Effector memory CD4-positive, alpha-beta T cell (primary cell): ENCODE measurements at places on chromosomes 2 and 18.

GRCh38 chr2:71066856-71067255 lies 1.6 kb upstream of the NAGK start:
- DNase-seq: no peak

- no peak for DNase-seq
Measured at GRCh38 chr2:137223722-137224121, 458.4 kb downstream of the THSD7B start.

- no peak for DNase-seq
Measured at GRCh38 chr18:10856132-10856531, 293.2 kb downstream of the PIEZO2 start.

DNA sequence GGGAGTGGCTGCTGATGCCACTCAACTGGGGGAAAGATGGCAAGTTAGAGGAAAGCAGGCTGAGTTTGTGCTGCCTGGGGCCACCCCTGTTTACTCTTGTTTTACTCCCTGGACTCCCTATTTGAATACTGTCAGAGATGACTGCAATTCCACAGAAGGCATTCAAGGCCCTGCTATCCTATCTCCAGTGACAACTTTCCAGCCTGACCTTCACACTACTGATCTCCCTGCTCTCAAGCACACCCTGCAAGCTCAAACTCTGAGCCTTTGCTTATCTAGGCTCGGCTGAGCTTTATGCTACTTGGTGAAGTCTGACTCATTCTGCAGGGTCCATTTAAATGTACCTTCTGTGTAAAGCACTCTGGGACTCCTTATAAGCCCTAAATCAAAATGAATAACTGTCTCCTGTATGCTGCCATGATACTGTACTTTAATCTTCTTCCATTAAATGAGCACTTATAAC lies 39.3 kb upstream of the DSG1 start:
- no peak for DNase-seq

GRCh38 chr2:48714245-48714644 lies 41.3 kb downstream of the LHCGR start:
- no peak for DNase-seq

DNA sequence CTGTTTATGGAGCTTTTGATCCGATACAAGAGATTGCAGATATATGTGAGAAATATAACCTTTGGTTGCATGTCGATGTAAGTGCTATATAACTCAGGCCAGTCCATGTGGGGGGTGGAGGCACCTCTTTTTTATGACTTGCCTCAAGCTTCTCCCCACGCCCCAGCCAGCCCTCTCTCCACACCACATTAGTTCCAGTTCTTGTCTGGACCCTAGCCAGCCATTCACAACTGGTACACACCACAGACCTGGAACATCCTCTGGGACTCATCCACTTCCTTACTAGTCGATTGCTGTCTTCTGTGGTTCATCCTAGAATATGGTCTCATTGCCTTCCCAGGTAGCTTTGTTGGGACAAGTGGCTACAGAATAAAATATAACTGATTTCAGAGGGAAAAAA lies 31.0 kb downstream of the GAD1 start:
- DNase-seq: no peak

DNA sequence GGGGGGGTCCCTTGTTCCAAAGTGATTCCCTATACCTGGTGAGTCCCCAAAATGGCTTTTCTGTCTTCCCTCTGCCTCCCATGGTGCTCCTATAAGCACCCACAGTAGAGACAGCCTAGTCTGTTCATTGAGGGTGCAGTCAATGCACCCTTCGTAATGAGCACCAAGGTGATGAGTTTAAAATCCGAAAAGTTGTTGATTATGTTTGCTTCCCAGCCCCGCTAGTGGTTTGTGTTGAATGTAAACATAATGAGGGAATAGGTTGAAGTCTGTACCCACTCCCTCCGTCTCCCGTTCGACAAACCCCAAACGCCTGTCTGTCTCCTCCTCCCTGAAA lies 2.3 kb downstream of the FOSL2 start:
- no peak for DNase-seq

DNA sequence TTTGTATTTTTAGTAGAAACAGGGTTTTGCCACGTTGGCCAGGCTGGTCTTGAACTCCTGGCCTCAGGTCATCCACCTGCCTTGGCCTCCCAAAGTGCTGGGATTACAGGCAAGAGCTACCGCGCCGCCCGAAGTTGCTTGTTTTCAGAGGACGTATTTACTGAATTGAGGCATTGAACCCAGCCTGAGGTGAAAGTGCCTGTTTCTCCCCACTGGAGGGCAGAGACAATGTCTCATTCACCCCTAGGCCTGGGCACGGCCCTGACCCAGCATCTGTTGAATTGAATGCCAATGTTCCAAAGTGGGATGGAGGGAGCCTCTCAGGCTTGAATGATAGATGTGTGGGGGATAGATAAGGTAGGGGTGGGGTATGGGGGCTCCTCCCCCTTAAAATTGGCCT lies 4.5 kb upstream of the TMBIM1 start:
- no peak for DNase-seq

DNA sequence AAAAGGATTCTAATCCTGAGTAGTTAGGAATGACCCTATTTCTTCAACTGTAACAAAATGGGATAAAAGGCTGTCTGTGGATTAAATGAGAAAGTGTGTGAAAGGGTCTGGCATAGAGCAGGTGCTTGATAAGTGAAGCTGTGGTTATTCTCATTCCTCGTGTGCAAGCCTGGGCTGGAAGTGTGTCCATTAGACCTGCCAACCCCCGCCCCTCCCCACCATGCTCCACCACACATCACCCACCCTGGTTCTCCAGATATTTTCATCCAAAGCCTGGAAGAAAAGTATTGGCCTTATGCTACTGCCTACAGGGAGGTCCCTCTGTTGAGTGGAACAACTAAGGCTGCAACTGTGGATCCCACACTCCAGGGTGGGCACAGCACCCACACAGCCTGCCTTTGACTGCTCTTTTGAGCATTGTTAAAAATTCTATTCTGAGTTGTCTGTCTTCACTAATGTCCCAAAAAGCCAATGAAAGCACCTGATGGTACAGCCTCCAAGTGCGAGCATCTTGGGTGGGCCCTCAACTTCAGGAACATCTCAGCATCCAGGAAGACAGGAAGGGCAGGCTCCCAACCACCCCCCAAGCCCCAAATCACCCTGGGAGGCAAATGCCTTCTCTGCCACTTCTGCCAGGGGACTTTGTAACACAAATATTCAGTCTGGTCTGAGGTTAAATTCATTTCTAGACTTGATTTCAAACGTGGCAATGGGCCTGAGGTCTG lies 102.8 kb upstream of the PPP1CB start:
- DNase-seq: no peak

GRCh38 chr2:14815201-14815600 lies 182.7 kb downstream of the LRATD1 start:
- no peak for DNase-seq

GRCh38 chr18:2312440-2312839 lies 258.9 kb downstream of the METTL4 start:
- DNase-seq: no peak

- DNase-seq: peak; percentile 45
Measured at GRCh38 chr2:46062637-46063412, 234.4 kb upstream of the EPAS1 start.

DNA sequence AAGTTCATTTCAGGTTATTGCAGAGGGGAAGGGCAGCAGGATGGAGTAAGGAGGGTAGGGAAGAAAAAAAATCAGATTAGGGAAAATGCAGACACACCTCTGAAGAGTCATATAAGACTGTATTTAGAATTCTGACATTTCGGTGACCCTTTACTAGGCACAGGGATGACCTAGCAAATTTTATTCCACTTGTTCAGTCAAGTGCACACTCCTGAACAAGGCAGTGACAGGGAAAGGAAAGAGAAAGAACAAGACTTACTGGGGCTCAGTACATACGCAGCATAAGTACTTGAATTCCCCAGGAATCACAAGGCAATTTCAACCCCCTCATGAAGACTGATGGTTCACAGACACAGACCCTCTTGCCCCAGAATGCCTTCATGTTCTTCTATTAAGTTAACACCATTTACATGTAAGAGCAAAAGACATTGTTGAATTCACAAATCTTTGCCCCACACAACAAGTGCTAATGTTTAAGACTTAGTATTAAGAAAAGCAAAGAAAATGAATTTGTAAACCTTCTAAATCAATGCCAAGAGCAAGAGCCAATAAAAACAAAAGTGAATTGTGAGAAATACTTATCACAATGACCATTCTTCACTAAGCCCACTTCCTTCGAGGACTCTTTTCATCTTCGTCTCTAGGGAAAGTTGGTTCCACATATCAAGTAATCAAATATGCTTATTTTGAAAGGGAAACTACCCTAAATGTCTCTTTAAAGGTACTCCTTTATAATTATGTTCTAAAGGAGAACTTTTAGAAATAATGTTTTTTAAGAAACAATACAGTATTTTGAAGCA lies 47.0 kb downstream of the COBLL1 start:
- no peak for DNase-seq

DNA sequence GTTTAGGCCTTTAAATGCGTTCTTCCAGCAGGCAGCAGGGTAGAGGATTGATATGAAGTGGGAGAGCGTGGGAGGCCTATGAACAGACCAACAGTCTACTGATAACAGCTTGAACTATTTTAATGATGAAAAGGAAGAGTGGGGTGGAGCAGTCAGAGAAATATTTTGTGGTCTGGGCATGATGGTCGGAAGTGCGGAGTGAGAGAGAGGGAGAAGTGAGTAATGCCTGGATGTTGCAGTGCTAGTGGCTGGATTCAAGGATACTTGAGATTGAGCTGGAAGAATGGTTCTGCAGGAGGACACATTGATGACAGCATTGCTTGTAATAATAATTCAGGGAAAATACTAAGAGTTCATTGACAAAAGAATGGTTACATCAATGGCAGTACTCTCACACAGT lies 151.0 kb upstream of the DAPL1 start:
- DNase-seq: no peak

GRCh38 chr2:152790883-152791282 lies 72.5 kb downstream of the ARL6IP6 start:
- no peak for DNase-seq

DNA sequence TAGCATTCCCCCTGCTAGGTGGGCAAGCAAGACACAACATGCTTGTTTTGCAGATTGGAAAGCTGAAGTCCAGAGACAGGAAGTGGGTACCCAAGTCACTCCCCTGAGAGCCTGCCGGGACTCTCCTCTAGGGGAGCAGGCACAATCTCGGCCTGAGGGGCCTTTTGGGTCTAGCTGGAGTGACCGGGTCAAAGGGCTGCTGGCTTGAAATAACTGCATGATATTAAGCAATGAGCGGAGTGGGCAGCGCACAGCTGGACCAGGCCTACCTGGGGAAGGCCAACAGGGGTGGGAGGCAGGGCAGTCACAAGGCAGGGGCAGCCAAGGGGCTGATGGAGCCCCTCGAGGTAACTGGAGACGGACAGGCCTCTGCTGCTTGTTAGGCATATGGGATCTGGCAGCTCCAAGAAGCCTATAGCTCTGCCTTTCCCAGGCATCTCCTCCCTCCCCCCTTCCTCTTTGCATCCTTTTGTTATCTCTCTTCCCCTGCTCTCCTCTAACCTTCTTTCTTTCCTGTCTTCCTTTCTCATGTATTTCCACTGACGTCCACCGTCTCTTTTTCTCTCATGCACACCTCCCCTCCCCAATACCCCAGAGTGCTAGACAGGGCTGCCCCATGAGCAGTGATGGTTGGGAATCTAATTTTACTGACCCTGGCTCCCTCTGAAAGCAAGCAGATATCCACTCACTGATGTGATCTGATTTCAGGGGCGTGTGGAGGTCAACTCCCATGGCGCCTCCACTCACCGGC lies 237.5 kb downstream of the LOXHD1 start:
- DNase-seq: no peak

- DNase-seq: no peak
Measured at GRCh38 chr2:239177325-239177724, 223.5 kb downstream of the HDAC4 start.

- DNase-seq: no peak
Measured at GRCh38 chr2:241189856-241190201, 1.4 kb downstream of the ANO7 start.

GRCh38 chr2:241811952-241812729 lies 3.1 kb downstream of the NEU4 start:
- DNase-seq: no peak

DNA sequence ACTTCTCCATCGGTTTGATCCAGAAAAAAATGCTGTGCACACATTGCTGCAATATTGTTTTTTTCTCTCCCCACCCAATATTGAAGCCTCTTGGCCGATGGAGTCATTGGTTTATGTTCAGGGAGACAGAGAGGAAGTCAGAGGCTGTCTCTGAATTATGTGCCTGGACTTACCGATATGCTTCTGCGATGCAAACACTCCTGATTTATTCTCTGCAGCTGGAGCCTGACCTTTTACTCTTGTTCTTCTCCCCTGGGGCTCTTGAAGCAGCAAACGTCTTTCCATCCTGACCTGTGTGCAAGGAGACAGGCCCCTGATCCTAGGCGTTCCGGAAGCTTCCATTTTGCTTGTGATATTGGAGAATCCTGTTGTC lies 99.6 kb downstream of the PTGR3 start:
- no peak for DNase-seq

DNA sequence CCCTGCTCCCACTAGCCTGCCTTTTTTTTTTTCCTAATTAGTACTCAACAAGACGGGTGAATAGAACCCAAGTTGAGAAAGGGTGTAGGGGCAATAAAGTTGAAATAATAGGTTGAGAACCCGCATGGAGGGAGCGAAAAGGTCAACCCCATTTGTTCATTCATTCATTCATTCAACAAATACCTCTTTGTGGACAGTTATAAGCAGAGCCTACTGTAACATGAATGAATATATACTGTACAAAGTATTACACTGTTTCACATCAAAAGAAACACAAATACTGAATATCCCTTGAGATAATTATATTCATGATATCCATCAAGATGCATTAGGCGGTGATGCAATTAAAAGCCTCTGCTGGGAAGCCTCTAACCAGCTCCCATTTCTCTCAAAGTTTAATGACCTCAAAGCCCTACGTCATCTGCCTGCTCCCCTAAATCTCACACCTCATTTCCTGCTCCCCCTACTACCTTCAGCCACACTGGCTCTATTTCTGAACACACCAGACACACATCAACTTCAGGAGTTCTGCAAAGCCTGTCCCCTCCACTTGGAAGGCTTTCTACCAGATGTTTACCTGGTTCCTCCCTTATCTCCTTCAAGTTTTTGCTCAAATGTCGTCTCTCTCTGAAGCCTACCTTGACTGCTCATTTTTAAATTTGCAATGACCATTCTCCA lies 1.4 kb upstream of the NBAS start:
- DNase-seq: no peak

DNA sequence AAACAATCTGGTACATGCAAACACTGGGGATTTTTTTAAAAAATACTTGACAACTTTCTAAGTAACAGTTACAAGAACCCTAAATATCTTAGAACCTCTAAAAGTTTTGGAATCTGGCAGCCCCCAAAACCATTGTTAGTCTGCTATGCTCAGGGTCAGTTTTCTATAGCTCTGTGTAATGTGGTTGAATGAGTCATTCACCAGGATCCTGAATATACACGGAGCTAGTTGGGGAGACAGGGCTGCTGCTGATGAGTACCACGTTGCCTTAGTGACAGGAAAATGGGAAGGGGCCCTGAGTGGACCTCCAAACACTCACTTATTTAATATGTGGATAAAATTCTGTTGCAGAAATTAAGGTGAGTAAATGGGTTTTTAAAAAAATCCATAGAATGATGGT lies 36.9 kb upstream of the TANC1 start:
- DNase-seq: no peak

DNA sequence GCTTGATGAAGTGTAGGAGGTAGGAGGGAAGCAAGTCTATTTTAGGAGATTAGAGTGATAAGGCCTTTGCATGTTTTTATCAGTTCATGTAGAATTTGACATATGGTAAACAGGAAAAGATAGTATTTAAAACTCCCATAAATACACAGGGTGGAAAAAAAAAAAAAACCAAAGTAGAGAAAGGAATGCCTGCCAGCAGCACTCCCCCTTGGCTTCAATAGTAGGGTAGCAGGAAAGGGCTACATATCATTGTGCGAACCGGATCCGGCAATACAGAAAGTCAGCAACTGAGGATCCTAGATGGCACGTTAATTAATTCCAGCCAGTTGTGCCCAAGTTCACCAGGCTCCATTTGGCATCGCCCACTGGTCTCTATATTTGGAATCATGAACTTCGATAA lies 159.6 kb upstream of the SMIM21 start:
- DNase-seq: no peak
